D721Med (cell line): ENCODE measurements at places on chromosomes 1 and 21.

- DNase-seq: no peak
Measured at GRCh38 chr21:45325206-45326168, 37.8 kb upstream of the POFUT2 start.

GRCh38 chr1:15751717-15752116, 6.9 kb upstream of the FBLIM1 start:
- no peak for DNase-seq

GRCh38 chr21:43956019-43956669, 56.0 kb upstream of the TRAPPC10 start:
- DNase-seq: no peak

DNA sequence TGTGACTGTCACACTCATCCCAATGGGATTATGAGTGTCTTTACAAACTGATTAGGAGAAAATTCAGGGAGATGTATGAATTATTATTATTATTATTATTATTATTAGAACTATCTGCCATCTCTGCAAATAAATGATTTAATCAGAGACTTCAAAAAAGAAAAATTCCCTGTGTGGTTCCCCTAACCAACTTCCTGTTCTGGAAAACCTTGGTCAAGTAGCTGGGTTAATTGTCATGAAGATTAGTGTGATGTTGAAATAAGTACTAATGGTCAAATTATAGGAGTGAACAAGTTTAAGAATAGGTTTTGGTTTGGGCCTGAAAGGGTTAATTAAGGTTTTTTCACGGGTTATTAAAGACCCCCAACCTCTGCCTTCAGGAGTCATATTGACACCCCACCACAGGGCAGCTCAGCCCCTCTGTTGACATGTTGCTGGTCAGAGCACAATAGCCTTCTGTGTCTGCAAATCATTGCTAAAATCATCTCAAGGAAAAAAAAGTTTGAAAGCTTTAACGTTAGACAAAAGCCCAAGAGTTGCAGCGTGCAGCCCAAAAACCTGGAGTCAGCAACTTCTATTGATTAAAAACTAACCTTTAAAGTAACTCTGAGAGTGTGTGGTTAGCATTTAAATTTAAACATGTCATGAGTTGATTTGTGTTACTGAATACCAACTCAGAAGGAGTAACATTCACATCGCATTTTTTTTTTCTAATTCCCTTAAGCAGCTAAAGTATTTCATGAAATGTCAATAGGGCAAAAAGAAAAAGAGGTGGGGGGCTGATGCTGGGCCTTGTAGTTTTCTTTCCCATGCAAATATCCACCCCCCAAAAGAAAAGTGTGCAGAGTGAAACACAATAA, 272.5 kb downstream of the TM2D1 start:
- no peak for DNase-seq
